ENCODE measurements at places on chromosomes 2 and 18.
A peak's percentile ranks its signal among the peaks of the same experiment; 100 is the strongest.

DNA sequence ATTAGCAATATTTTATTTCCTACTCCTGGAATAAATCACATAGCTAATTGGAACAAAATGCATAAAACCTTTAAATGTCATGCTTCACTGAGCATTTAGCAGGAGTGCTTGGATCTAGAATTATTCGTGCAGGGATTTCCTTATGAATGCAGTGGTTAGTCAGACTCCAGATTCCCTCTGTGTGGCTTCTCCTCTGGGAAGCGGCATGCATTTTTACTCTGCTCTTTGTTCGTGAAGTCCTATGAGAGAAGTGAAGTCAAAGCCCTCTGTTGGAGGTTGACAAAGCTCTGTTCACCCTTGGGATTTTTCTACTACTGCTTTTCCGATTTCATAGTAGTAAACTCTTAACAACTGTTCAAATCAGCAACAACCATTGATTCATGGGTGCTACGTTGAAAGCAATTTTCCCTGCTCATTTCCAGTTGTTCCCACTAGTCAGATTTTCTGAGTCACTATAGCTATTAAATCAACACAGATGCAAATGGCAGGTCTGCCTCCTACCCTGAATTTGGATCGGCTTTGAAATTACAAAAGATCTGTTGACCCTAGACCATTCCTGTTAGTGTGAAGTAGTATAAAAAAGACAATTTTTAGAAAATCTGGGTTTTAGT, 461.7 kb downstream of the STK39 start:
- no peak for DNase-seq

DNA sequence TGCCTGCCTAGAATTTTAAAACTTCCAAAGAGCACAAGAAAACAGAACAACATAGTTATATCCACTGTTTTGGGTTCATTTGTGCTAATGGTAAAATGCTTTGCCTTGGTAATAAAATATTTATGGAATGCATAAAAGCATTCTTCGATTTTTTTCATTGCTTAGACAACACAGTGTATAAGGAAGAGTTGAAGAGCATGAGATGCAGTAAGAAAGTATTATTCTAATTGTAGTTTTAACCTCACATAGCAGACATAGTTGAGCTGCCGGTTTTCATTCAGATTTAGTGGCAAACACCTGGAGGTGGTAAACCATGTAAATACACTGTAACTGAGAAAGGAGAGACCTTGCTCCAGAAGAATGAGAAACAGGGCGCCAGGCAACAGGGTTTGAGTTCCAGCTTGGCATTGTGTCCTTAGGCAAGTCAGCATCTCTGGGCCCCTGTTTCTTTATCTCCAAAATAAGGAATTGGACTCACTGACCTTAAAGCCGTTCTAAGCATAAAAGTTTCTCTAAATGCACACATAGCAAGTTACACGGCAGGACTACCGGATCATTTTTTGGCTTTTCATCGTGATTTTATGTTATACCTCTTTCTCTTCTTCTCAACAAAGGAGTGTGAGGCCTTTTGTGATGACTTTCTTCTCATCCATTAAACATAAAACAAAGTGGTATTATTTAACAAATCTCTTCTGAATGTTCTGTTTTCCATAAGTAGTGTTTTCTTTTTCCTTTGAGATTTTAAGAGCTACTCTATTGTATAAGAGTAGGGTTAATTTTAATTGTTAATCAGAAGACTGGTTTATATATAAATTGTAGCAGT, 7.9 kb downstream of the UGP2 start:
- DNase-seq = no peak

GRCh38 chr18:34039611-34040010, 185.1 kb downstream of the NOL4 start:
- DNase-seq = no peak

GRCh38 chr2:85589982-85590791, 5.4 kb upstream of the RNF181 start:
- peak; percentile 50 for DNase-seq

- no peak for DNase-seq
Observed at GRCh38 chr2:112155331-112156151, 17.4 kb downstream of the FBLN7 start.

DNA sequence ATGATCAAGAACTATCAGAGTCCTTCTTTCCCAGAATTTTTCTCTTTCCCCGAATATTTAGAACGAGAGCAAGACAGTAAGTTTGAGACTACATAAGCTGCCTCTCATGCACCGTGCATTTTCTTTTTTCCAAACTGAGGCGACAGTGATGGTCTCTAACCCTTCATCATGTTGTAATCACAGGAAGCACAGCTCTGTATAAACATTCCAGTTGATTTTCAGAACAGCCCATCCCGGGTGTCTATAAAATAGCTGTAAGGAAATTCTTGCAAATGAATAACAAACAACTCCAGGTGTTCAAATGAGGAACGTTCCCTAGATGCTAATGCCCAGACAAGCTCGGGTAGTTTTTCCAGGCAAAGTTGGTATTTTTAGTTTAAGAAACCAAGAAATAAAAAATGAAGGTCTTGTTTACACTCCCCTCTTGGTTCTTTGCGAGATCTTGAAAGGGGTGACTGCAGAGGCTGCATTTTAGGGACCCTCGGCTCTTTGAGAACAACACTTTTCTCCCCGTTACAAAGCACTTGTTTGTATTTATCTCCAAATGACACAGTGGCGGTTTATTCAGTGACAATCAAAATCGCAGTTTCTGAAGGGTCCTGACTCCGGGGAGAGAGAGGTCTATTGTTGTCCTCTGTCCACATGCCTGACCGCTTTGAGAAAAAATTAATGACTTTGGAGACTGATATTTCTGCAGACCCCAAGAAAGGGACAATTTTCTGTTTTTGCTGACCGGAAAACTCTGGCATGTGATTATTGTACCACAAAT, 101.1 kb upstream of the NCK2 start:
- no peak for DNase-seq

DNA sequence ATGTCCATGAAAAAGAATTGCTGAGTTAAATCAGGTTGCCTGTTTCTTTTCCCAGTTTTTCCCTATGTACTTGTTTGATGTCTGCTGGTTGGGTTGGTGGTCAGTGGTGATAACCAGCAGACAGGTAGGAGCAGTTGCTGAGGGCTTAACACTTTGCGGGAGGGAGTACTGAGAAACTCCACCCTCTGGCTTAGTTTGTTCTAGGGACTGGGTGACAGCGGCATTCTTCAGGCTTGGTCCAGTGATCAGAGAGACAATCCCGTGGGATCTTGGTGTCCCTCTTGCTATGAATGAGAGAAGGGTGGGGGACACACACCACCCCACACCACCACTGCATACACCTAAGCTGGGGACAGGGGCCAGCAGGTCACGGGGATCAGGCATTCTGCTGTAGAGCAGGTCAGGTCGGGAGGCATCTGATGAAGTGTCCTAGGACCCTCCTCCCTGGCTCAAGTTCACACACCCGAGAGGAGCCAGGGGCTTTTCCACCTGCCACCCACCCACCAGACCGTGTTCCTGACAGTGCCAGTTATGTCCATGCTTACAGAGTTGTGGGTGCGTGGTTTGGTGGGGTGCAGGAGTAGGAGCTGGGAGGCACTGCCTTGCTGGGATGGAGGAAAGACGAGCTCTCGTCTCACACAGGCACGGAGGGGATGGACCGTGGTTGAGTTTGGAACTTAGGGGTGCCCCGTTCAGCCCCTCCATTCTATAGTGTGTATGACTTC, 21.3 kb upstream of the ALLC start:
- no peak for DNase-seq

- no peak for DNase-seq
Observed at GRCh38 chr2:218448934-218449333, 30.0 kb downstream of the VIL1 start.

DNA sequence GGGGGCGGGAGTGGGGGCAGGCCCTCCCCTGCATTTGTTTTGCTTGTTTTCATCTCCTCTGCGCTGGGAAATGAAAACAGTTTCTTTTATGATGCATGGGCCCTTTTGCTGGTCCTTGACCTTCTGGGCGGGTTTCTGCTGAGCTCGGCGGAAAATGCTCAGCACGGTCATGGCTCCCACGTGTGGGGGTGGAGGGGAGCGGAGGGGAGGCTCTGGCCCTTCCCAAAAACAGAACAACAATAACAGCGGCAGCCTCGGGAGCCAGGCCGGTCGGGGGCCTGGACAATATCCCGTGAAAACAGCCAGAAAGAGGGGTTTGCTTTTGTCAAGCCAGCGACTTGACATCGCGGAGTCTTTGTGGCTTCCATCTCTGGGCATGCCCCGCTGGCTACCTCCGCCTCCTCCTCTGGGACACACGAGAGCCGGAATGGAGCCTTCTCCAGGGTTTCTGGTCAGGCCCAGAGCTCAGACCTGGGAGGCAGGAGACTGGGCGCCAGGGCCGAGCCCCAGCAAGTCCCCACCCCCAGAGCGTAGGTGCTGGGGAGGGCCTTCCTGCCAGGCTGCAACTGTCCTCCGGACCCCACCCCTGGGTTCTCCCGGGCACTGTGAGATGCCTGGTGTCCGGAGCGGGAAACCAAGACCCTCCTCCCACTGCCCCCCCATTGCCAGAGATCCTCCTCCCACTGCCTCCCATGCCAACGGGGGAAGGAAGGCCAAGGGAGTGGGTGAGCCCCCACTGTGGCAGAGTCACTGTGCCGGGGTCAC, 35.9 kb upstream of the SNED1 start:
- peak; percentile 61 for DNase-seq
